Kidney epithelial cell (primary cell): ENCODE measurements at places on chromosomes 7 and 10.

GRCh38 chr10:80580638-80581468 lies 43.2 kb downstream of the SH2D4B start:
- no peak for DNase-seq

GRCh38 chr7:131655447-131655846 lies 99.0 kb upstream of the PODXL start:
- no peak for DNase-seq

DNA sequence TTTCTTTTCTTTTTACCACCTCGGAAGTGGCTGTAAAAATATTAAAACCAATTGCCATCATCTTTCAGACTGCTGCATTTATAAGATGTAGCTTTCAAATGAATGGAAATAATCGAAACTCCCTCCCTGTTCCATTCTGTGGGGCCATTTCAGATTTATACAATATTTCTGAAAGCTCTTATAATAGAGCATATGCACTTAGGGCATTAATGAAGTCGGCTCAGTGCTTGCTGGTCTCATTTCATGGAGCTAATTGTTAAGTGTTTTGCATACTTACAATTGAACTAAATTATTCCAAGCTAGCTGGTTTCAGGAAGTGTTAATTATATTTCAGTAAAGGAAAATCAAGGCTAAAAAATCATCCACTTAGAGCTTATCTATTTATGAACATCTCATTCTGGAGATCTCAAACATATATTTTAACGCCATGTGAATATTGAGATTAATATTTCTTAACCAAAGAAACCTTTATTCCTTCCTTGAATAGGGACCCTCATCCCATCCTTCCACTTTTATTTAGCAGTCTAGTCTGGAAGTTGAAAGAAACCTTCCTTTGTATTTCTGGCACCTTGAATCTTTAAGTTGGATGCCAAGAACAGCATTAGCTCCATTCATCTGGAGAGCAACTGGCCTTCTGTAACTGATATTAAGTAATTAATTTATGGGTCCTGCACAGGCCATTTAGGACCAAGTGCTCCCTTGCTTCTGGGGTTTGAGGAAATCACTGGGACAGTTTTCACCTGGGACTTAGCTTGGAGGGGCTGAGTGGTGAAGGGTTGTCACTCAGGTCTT lies 45.1 kb downstream of the RPS24 start:
- DNase-seq: no peak

- DNase-seq: no peak
These were observed 17.7 kb upstream of the GALNTL5 start for GRCh38 chr7:151938550-151938949.

DNA sequence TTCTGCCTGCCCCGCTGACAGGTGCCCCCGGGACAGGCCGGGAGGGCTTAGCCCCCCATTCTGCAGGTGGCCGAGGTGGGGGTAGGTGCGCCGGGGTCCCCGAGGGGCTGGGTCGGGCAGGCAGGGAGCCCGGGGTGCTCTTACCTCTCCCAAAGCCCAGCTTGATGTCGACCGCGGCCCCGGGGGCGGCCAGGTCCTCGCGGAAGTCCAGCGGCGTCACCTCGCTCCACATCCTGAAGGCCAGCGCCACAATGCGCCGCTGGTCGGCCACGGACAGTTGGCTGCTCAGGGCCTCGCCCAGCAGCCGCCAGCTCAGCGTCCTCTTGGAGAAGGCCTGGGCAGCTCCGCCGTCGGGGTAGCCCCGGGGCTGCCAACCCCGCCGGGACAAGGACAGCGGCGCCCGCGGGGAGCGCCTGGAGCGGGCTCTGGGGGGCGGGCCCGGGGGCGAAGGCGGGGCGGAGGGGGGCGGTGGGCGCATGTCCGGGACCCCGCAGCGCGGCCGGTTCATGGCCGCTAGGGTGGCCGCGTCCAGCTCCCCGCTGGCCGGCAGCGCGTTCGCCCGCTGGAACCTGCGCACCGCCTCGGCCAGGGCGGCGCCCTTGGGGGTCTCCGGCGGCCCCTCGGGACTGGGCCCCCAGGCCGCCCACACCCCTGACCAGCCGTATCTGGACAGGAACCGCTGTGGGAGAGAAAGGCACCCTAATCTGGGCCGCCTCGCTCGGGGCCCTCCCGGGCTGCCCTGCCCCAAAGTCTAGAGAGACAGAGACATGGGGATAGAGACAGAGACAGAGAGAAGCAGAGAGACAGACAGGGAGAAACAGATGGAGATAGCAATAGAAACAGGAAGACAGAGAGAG lies 1.7 kb downstream of the MMP21 start:
- DNase-seq: no peak

DNA sequence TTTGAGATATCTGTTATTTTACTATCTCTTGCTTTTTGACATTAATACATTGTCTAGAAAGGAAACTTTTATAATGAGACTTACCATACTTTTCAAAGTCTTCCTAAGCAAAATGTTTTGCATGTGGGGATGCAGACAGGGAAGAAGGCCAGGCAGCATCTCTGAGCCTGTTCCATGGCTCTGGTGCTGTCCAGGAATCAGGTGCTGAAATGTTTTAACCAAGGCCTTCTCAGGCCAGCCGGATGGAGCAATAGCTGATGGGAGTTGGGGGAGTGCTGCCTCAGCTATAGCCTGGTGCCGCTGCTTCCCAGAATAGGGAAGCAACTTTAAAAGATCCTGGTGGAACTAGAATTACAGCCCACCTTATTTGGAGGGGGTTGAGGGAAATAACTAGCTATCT lies 38.5 kb downstream of the CRTAC1 start:
- no peak for DNase-seq
